ENCODE measurements at places on chromosomes 5 and 9. TPM values are rescaled to one million over a fixed set of nuclear protein-coding genes. Genes with fewer than 3 reads are reported as not detected.
A peak's percentile ranks its signal among the peaks of the same experiment; 100 is the strongest.

DNA sequence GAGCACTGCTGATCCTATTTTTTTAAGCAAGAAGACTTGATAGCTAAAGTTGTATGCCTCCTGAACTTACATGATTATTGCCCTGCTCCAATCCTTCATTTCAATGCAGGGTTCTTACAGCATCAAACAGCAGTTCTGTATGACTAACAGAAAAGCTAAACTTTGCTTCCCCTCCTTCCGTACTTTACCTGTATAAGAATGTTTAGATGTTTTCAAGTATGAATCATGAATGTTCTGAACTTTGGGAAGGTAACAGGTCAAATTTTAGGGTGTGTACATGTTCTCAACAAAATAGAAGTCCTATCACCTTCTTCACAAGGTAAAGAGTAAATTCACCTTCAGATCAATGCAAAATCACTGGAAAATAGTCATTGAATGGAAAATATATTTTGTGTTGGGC lies 972.6 kb upstream of the SEMA6A start:
- DNase-seq = no peak

DNA sequence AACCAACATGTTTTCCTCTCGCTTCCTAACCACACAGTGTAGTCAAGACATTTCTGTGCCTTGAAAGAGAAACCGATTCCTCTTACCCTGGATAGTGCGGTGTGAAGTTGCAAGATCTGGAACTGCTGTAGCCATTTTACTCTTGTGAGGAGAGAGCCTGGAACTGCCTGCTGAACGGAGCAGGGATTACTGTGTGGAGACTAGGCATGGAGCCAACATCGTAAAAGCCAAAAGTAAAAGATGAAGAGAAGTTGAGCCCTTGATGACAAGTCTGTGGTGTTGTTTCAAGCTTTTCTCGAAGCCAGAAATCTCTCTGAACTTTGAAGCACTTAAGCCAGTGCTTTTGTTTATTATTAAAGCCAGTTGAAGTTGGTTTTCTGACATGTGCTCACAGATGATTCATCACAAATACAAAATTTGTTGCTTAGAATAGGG lies 110.1 kb upstream of the GRIN3A start:
- no peak for DNase-seq

GRCh38 chr5:150295172-150295634 lies 5.6 kb upstream of the CAMK2A start:
- DNase-seq = no peak

DNA sequence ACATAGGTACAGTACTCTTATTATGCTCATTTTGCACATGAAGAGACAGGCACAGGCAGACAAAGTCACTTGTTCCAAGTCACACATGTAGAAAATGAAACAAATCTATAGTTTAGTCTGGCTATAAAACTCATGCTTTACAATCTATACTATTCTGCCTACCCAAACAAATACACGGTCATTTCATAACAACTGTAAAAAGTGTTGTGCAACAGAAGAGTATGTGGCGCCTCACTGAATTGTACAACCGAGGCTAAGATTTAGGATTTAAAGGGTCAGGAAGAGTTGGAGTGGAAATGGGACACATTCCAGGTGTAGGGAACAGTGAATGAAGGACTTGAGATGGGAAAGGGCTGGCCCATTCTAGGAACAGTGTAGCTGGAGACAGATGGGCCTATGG lies 82.9 kb upstream of the TRIO start:
- DNase-seq = no peak

GRCh38 chr5:180830253-180831138 lies 27.9 kb upstream of the MGAT1 start:
- DNase-seq = no peak

GRCh38 chr9:19411316-19411715 lies 2.5 kb downstream of the ACER2 start:
- DNase-seq = no peak

DNA sequence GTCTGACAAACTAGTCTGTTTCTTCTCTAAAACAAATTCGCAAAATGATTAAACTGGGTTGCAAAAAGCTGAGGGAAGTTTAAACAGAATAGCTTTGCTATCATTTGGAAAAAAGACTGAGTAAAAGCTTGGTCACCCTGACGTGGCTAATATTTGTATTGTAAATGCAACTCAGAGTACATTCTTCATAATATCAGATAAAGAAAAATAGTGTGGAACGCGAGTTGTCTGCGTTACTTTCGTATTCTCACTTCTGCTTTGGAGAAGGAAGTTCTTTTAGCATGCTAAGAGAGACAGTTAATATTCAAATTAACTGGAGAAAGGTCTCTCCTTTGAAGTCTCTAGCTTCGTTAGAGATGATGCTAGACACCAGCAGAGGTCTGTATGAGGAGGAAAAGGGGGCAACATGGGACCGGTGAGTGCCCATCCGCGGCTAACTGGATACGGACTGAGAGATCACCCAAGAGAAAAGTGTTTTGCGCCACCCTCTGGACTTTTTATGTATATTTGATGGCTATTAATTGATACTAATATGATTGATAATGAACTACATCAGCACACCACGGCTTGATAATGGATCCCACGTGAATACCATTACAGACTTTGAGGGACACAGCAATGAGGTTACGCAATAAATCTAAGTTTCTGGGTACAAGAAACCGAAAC lies 2.9 kb upstream of the CNTRL start:
- DNase-seq = peak; percentile 79

DNA sequence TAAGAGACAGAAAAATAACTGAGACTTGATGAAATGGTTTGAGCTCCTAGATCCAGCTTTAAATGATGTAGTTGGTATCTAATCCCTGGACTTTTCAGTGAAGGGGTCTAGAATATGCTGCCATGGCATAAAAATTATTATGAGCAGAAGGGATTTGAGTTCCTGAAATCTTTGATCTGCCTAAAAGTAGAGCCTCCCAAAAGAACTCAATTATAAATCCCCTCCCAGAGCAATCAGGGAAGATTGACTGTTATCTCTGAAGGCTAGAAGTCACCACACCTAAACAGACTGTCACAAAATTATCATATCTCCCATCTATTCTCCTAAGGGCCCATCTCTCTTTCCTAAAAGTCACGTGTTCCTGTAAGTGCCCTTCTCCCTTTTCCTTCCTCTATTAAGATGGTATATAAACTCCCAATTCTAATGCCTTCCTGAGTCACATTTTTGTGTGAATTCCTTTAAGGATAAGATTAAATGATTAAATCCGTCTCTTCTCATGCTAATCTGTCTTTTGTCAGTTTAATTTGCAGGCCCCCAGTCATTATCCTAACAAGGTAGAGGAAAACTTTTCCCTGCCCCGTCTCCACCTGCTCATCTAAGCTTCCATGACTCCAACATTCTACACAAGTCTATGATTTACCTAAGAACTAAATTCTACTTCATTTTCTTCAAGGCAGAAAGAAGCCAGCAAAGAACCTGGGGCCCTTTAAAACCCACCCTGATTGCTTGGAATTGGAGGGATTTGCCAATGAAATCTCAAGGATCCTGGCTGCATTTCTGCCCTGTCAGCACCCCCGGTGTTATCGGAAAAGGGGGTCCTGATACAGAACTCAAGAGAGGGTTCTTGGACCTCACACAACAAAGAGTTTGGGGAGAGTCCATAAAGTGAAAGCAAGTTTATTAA lies 47.1 kb upstream of the PWWP2A start:
- no peak for DNase-seq

DNA sequence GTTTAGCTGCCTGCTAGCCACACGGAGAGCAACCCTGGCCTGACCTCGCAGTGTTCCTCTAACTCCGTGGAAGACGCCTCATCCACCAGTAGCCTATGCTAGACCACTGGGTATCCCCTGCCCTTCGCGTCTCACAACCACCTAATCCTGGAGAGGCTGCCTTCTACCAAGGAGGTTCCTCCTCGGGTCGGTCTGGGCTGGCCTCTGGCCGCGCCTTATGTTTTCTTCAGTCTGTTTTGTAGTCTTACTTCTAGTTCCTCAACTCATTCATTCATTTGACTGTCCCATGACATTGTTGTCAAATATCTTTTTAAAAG lies 1.6 kb upstream of the TPM2 start:
- no peak for DNase-seq

- peak; percentile 51 for DNase-seq
These were observed 12.6 kb downstream of the PLGRKT start for GRCh38 chr9:5425006-5425628.

- no peak for DNase-seq
These were observed 493.8 kb downstream of the KIF4B start for GRCh38 chr5:155507363-155507762.

DNA sequence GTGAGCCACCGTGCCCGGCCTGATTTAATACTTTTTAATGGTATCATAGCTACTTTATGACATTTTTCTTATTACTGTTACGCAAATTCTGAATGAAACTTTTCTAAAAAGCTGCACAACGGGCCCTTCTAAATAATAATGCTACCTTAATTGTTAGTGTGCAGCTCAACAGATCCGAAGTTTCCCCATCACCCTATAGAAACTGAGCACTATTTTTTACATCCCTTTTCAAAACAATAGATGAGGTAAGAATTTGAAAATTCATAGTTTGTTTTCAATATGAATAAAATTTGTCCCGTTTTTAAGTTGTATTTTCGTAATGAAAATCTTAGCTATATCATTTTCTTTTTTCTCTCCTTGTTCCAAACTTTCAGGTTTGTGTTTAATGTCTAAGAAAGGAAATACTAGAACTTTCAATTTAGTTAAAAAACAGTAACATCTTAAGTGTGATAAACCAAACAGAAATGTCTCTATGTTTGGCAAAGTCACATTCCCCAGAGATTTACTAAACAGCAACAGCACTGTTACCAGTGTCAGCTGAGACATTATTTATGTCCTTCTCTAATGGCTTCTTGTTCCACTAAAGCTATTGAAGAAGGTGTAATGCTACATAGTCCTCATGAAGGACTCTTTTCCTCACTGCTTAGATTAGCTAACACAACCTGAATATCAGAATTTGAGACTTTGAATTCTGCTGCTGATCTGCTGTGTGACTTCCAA lies 22.9 kb downstream of the KIF2A start:
- DNase-seq = no peak

DNA sequence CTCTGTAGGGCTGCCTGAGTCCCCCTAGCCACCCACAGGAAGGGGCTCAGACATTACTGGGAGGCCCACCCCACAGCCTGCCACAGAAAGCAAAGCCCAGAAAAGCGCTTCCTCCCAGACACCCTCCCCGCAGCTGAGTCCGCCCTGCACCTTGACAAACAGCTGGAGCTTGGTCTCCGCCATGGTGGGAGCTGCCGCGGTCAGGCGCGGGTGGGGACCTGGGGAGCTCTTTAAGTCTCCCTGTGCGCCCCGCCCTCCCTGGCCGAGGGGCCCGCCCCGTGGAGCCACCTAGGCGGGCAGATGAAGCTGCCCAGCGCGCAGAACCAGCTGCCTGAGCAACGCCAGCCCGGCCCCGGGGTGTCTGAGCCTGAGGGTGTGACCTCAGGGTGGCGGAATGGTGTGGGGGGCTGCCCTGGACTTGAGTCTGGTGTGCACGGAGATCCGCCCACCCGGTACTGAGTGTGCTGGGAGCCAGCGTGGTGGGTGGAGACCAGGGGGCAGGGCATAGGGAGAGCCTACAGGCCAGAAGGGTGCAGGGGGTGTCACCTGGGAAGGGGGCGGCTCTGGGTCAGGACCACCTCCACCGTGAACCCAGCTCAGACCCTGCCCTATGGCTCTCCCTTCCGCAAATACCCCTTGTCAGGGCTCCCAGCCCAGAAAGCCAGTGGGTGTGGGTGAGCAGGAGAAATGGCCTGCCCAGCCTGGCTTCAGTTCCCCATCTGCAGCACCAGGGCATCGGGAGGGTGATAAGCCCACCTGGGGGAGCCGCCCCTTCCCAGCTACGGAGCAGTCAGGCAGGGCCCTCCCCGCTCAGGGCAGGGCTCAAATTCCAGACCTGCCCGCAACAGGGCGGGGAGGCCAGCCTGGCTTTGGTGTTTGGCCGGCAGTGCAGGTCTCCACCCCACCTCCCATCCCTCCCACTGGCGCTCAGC lies at the start of gene CLIC3:
Gene CLIC3, minus strand, starts transcription at position 208 of the 932 bp plus-strand sequence. Its CDS starts 25 bp downstream, at position 183.
- peak; percentile 61 for DNase-seq

DNA sequence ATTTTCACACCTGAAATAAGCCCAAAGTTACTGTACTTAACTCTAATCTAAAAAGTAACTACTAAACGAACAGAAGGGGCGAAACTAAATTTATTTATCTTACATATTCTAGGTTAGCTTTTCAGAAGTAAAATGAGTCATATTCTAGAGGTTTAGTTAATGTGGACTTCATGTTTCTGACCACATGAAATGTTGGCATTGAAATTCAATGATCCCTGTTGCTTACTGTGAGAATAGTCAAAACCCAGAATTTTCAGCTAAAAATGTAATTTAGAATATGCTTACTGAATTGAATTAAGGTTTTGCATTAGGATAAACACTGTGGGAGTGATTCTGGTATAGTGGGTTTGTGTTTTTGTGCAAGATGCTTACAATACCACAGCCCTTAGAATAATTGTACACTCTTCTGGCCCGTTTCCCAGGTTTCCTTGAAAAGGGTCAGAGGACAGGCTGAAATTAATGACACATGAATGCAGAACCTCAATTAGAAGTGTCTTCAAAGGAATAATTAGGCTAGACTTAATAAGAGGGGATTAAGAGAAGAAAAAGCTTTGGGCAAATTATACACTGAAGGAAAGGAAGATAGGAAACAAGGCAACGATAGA lies 1.4 kb upstream of the SNX18 start:
- no peak for DNase-seq

DNA sequence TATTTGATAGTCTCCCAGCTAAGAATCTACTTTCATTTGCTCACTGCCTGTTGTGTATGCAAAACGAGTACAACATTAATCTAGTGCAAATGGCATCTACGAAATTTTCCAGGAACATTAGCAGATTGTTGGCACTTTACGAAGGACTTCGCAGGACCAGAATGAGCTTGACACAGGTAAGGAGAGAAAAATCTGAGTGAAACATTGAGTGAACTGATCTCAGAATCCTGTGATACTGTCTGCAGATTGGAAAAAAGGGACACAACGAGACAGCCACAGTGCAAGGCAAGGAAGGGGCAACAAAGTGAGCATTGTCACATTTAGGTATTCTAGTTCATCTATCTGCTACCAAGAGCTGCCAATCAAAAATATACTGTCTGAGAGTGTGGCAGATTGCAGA lies 350.5 kb downstream of the ZNF608 start:
- no peak for DNase-seq

DNA sequence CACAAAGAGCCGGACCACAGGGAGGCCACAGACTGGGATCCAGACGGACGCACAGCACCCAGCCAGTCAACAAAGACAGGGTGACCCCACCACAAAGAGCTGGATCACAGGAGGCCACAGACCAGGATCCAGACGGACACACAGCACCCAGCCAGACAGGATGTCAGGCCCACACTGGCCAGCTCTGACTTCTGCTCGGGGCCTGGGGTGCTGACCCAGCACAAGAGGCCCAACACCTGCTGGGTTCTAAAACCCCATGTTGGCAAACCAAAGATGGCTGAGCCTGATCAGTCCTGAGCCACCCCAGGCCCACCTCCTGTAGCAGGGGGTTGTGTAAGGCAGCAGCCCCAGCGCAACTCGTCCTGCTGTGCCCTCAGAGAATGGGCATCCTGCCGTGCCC lies 5.2 kb upstream of the DPH7 start:
- no peak for DNase-seq

The FYB1 gene
- total RNA-seq = 1.3 TPM

The ADAMTSL2 gene
- not detected for total RNA-seq
